Right lung (tissue), 10 donors: ENCODE measurements at places on chromosomes 4 and X.

DNA sequence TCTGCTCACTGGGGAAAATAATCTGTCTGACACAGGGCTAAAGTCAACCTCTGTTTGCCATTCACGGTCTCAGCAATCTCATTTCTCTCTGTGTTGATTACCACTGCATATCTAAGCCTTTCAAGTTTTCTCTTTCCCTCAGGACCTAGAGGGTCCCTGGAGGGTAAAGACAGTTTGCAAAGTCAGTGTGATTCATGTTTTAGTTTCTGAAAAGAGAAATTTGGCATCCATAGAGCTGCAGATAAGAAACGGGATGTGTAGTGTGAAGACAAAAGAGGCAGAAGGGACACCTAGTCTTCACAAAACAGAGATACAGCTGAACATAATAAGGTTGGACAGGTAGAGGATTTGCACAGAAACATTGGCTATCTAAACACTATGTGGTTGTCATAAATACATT is 34.5 kb upstream of the KDR start:
- no peak for DNase-seq

DNA sequence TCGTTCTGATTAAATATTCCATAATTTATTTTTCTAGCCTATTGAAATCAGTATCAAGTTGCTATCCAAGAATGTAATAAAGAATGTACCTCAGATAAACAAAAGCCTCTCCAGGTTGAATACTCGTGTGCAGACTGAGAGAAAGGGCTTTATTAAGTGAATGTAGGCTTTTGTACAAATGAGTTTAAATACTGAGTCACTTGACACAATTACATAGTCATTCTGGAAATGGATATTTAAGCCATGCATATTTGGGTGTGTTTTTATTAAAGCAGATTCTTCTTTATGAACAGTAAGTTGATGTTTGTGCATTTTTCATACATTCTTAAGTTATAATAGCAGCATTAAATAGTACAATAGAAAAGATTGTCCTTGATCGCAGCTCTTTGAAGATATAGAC is 139.8 kb upstream of the GK2 start:
- DNase-seq = no peak

DNA sequence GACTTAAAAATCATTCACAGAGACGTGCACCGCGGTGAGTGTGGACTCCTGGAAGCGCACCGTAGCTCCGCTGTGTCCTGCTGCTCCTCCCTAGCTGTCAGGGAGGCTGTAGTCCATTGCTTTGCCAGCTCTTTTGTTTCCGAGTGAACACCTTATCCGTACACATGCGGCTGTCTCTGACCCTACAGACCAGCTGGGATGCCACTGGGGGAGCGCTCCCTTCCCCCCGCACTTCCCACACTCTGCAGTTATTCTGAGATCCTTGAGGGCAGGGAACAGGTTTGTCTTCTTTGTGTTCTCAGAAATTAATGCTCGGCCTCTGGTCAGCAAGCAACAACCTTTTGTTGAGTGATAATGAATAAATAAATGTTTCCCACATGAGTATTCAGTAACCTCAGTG is 33.7 kb upstream of the MSANTD1 start:
- DNase-seq = no peak

DNA sequence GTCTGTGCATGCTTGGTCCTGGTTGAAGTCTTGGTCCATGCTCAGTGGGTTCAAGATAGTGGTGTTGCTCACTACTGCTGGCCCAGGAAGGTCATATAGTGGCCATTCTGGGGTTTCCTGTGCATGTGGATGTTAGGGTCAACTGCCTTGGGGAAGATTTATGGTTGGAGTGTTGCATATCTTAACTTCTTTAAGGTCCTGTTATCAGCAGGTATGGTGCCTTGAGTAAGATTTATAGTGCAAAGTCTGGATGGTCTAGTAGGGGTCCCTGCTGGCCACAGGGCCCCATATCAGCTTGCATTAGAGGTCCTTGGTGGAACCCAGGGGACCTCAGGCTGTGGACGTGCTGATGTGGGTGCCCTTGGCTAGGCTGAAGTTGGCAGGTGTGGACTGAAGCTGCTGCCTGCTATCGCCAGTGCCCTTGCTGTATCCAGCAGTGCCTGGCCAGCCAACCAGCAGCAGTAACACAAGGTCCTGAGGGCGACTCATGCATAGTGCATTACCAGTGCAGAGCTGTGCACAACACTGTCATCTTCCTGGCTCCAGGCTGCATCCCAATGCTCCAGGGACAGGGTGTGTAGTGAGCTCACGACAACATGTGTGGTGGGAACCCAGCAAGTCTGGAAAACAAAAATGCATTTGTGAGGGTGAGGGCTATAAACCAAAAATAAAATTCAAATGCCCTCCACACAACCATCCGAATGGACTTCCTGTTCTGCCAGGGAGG is 61.0 kb downstream of the BEX3 start:
- DNase-seq = no peak

GRCh38 chrX:106932960-106933537 is 12.8 kb downstream of the CLDN2 start:
- DNase-seq = no peak

DNA sequence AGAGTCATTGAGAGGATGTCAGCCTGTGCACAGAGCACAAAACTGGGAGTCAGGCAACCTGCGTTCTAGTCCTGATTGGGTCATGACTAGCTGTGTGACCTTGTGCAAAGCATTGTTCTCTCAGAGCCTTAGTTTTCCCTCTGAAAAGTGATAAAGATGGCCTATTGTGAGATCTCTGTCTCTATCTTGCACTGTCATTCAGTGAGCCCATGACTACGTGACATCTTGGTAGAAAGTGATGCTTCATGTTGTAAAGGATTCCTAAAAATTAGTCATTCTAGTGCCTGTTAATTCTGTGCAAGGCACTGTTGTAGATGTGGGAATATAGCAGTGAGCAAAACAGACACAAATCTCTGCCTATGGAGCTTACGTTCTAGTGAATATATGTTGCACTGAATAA is 2.5 kb downstream of the PGRMC1 start:
- no peak for DNase-seq

GRCh38 chr4:183832776-183833450 is 72.2 kb upstream of the STOX2 start:
- no peak for DNase-seq
